ENCODE measurements at places on chromosomes 1 and 21. TPM values are rescaled to one million over a fixed set of nuclear protein-coding genes. Genes with fewer than 3 reads are reported as not detected.

GRCh38 chr1:188782220-188782841 is 1695.3 kb downstream of the BRINP3 start:
- H3K27me3 ChIP-seq, result no peaks in the 10 kb centered on the region
- no peak overlapping the region for H3K4me3 ChIP-seq

DNA sequence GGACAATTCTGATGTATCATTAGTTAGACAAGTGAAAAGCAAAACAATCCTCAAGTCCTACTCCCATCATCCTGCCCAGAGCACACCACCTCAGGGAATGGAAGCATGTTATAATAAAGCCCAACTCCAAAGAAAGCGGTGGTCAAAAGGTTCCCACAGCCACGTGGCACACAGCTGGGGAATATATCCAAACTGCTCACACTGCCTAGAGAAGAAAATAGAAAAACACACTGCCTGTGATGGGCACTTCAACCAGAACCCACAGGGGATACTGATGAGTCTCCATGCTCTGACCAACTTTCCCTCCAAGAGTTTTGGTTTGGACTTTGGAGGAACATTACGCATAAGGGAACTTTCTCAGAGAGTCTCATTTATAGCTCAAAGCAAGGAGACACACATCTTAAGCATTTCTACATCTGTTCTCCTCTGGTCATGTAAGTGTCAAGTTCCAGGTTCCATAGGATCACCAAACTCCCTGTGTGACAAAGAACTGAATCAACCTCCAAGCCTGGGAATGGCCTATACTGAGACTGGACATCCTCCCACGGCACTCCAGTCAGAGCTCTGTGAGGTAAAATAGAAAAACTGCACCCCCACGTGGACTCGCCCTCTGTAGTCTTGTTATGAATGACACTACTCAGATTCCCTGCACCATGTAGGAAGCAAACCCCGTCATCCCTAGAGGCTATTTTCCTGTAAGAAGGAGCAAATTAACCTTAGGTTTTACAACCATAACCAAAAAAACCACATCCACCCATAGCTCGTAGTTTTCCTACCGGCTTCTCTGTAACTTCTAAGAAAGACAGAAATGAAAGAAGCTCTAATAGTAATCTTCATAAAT is 12.2 kb downstream of the DSTYK start:
- no peak overlapping the region for H3K4me3 ChIP-seq
- DNase-seq, result no peak
- no peaks in the 10 kb centered on the region for H3K27me3 ChIP-seq
- peaks cover 10% of the 10 kb centered on the region for H3K4me1 ChIP-seq
- no peaks in the 10 kb centered on the region for H3K36me3 ChIP-seq
- H3K27ac ChIP-seq, result no peak overlapping the region

Gene TRIM67
- total RNA-seq, result not detected

- H3K4me1 ChIP-seq, result peaks cover 10% of the 10 kb centered on the region
- peak overlapping the region; percentile 12 for H3K4me3 ChIP-seq
- H3K27ac ChIP-seq, result no peak overlapping the region
- H3K36me3 ChIP-seq, result no peaks in the 10 kb centered on the region
- no peak for DNase-seq
Measured at GRCh38 chr1:47507881-47508701, 70.2 kb downstream of the FOXD2 start.

DNA sequence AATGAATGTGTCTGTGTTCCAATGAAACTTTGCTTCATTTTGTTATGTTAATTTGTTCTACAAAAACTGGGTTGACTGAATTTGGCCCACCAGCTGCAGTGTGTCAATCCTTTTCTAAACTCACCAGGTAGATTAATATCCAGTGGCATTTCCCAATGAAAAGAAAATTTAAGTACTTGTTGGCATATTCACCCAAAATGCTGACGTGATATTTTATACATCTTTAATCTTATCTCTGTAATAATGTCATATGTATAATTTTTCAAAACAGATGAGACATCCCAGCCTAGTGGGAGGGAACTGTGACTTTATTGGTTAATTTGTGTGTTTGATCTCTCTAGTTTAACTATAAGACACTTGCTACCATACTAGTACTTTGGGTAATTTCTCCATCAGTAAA is 8.1 kb downstream of the SELENOF start:
- H3K4me1 ChIP-seq, result peaks cover 47% of the 10 kb centered on the region
- H3K4me3 ChIP-seq, result no peak overlapping the region
- H3K36me3 ChIP-seq, result peaks cover 55% of the 10 kb centered on the region
- no peak overlapping the region for H3K27ac ChIP-seq
- DNase-seq, result no peak

DNA sequence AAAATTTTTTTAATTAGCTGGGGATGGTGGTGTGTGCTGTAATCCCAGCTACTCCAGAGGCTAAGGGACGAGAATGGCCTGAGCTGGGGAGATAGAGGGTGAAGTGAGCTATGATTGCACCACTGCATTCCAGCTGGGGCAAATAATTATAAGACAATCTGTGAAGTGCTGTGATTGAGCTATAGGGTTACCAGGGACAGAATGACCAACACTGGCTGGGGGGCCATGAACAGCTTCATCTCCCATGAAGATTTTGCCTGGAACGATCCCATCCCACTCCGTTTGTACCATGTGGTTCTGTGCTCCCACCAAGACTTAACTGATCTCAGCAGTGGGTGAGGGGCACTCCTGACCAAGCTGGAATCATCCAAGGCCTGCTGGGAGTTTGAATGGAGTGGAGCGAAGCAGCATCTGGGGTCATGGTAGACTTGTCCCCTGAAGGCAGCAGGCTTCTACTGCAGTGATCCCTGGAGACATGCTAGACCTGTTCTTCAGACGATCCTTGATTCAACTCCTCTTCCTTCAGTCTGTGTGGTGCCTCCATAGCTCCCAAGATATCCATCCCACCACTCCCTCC is 53.6 kb upstream of the CTPS1 start:
- no peaks in the 10 kb centered on the region for H3K36me3 ChIP-seq
- no peak for DNase-seq
- H3K4me3 ChIP-seq, result no peak overlapping the region
- no peak overlapping the region for H3K27ac ChIP-seq

Gene GBP6
- total RNA-seq, result not detected

Gene SELL
- 151 TPM for total RNA-seq

Gene GSTM5
- total RNA-seq, result not detected

GRCh38 chr1:160366731-160367515 is at the start of gene NHLH1:
TSS of gene NHLH1 (plus strand) at chr1:160367071. CDS start at chr1:160370732, 3,661 bp downstream.
- no peaks in the 10 kb centered on the region for H3K4me1 ChIP-seq
- no peak within 1 kb of the TSS for H3K27ac ChIP-seq
- no peaks in the 10 kb centered on the region for H3K36me3 ChIP-seq
- DNase-seq, result no peak
- H3K27me3 ChIP-seq, result no peaks in the 10 kb centered on the region

- no peaks in the 10 kb centered on the region for H3K27me3 ChIP-seq
- no peak for DNase-seq
- H3K36me3 ChIP-seq, result no peaks in the 10 kb centered on the region
Measured at GRCh38 chr1:51314974-51315373, 15.4 kb downstream of the TTC39A start.

DNA sequence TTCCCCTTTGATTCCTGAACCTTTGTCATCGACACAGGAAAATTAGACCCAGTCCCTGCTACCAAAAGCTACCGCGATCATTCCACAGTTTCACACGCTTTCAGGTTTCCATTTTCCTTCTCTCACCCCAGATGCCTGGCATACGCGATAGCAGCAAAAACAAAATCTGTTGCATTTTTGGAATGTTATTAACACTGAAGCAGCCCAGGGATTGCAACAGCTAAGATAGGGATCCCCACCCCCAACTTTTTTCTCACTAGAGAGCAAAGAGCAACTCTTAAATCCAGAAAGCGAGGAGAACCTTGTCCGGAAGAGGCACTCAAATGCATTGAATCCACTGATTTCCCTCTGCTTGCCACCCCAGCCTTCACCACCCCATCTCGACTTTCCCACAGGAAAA is 8.9 kb downstream of the OVAAL start:
- no peaks in the 10 kb centered on the region for H3K4me1 ChIP-seq
- H3K36me3 ChIP-seq, result no peaks in the 10 kb centered on the region
- no peak for DNase-seq
- H3K27ac ChIP-seq, result no peak overlapping the region

DNA sequence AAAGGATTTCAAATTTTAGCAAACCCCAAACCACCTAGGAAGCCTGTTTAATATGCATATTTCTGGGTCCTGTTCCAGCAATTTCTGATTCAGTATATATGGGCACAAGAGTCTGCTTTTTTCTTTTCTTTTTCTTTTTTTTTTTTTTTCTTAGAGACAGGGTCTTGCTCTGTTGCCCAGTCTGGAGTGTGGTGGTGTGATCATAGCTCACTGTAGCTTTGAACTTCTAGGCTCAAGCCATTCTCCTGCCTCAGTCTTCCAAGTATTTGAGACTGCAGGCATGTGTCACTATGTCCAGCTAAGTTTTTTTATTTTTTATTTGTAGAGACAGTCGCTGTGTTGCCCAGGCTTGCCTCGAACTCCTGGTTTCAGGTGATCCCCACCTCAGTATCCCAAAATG is 34.8 kb downstream of the CCDC18 start:
- peaks cover 15% of the 10 kb centered on the region for H3K4me1 ChIP-seq
- no peak for DNase-seq
- no peak overlapping the region for H3K27ac ChIP-seq
- no peak overlapping the region for H3K4me3 ChIP-seq

- H3K4me1 ChIP-seq, result no peaks in the 10 kb centered on the region
- no peaks in the 10 kb centered on the region for H3K27me3 ChIP-seq
- no peak overlapping the region for H3K27ac ChIP-seq
- no peaks in the 10 kb centered on the region for H3K36me3 ChIP-seq
- no peak for DNase-seq
Measured at GRCh38 chr21:27528697-27529096, 561.8 kb upstream of the ADAMTS5 start.

DNA sequence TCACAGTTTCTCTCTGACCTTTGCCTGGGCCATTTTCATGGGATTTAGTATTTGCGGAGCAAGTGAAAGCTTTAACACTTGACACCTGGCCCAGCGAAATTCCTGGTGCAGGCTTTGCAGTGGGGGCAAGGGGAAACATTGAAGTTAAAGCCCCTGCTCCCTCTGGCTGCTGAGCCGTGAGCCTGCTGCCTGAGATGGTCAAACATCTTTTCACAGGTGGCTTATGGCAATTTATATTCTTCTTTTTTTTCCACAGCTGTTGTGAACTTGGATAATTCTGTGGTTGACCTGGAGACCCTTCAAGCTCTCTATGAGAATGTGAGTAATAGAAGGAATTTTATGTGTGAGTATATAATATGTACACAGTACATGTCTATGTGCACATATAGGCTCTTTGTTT is 202.9 kb downstream of the FMN2 start:
- DNase-seq, result no peak
- H3K36me3 ChIP-seq, result no peaks in the 10 kb centered on the region
- no peak overlapping the region for H3K4me3 ChIP-seq
- no peak overlapping the region for H3K27ac ChIP-seq

- no peak overlapping the region for H3K4me3 ChIP-seq
- no peaks in the 10 kb centered on the region for H3K36me3 ChIP-seq
- H3K4me1 ChIP-seq, result no peaks in the 10 kb centered on the region
- no peaks in the 10 kb centered on the region for H3K27me3 ChIP-seq
- DNase-seq, result no peak
- no peak overlapping the region for H3K27ac ChIP-seq
Measured at GRCh38 chr1:218817071-218817470, 356.6 kb upstream of the LYPLAL1 start.

DNA sequence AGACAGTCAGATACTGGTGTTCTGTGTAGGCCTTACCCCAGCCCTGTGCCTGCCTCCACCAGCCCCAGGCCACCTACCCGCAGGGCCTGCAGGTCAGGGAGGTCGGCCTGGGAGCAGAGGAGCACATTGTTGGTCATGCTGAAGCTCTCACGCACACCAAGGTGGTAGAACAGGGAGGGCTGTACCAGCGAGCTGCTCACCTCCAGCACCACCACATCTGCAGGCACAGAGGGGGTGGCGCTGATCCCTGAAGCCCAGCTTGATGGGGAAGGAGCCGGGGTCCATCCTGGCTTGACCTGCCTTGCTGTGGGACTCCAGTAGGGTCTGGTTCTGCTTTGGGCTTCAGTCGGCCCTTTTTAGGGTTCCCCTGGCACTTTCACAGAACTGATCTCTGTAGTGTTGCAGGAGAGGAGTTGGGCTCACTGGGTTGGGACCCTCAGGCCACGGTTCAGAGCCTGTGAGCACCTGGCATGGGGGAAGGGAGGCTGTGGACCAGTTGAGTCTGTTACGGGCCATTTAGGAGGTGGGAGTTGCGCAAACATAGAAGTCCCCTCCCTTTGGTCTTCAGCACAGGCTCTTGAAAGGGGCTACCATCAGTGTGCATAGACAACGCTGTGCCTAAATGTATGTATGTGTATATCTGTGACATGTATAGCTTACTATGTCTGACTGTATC is 1.9 kb downstream of the MAP3K6 start:
- H3K4me3 ChIP-seq, result peak overlapping the region; percentile 91
- H3K36me3 ChIP-seq, result no peaks in the 10 kb centered on the region
- H3K27me3 ChIP-seq, result no peaks in the 10 kb centered on the region
- DNase-seq, result no peak

Gene SIM2
- not detected for total RNA-seq

- DNase-seq, result no peak
- no peak overlapping the region for H3K4me3 ChIP-seq
- H3K27me3 ChIP-seq, result no peaks in the 10 kb centered on the region
Measured at GRCh38 chr1:195584870-195585624, 1023.2 kb downstream of the KCNT2 start.

Gene F11R
- 11.6 TPM for total RNA-seq

- H3K36me3 ChIP-seq, result peaks cover 5% of the 10 kb centered on the region
- no peaks in the 10 kb centered on the region for H3K27me3 ChIP-seq
- DNase-seq, result no peak
- no peaks in the 10 kb centered on the region for H3K4me1 ChIP-seq
Measured at GRCh38 chr1:246280551-246280950, 226.5 kb downstream of the SMYD3 start.

Gene SYDE2
- 0.38 TPM for total RNA-seq

DNA sequence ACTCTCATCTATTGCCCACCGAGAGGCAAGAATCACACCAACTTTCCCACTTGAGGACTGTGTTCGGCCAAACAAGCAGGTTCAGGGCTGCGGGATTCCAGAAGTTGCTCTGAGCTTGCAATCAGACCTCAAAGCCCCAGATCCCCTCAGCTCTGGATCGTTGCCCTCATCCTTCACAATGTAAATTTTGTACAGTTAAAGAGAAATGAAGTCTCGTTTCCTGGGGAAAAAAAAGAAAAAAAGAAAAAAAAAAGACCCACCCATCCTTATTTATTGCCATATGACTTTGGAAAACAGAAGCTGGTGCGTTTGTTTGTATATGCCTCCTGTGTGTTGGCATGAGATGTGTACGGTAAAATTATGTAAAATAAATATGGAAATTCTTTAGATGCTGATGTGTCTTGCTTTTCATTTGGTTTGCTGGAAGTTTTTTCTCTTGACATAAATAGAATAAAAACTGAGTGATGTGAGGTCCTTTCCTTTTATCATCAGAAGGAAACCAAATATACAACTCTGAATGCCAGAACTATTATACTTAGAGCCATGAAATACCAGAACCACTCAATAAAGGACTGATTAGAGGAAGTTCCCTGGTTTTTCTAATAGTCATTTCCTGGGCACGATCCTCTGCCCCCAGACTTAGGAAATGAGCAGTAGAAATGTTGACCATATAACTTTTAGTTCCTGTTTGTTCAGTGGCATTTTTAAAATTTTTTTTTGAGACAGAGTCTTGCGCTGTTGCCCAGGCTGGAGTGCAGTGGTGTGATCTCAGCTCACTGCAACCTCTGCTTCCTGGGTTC is 48.7 kb downstream of the LHX4 start:
- no peak overlapping the region for H3K27ac ChIP-seq
- no peaks in the 10 kb centered on the region for H3K27me3 ChIP-seq
- peaks cover 54% of the 10 kb centered on the region for H3K36me3 ChIP-seq
- peaks cover 11% of the 10 kb centered on the region for H3K4me1 ChIP-seq
- no peak for DNase-seq

Gene FAM78B
- 0.64 TPM for total RNA-seq

- H3K27ac ChIP-seq, result peak overlapping the region; percentile 0
- H3K36me3 ChIP-seq, result no peaks in the 10 kb centered on the region
- H3K4me3 ChIP-seq, result no peak overlapping the region
- DNase-seq, result no peak
- no peaks in the 10 kb centered on the region for H3K27me3 ChIP-seq
Measured at GRCh38 chr1:248404024-248404423, 1.2 kb downstream of the OR2T1 start.
